ENCODE measurements at places on chromosomes 13 and 19. TPM values are rescaled to one million over a fixed set of nuclear protein-coding genes. Genes with fewer than 3 reads are reported as not detected.

DNA sequence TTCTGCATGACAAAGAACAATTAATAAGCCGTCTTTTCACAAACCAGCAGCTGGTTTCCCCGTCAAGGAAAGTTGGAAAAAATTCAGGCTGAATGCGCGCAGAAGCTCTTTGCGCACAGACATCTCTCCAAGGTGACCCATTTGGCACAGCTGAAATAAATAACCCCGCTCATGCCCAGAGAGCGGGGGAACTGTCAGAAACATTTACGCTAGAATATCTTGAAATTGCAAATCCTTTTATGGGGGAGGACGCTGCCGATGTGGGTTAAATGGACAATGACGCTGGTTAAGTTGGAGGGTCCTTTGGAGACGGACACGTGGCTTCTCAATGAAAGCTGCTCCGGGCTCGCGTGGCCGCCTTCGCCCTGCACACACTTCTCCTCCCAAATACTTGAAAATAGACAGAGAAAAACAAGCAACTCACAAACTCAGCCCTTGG lies 30.6 kb downstream of the GSX1 start:
- H3K27ac ChIP-seq: no peak overlapping the region
- peaks cover 19% of the 10 kb centered on the region for H3K27me3 ChIP-seq
- DNase-seq: no peak
- no peak overlapping the region for H3K4me3 ChIP-seq
- no peaks in the 10 kb centered on the region for H3K36me3 ChIP-seq

DNA sequence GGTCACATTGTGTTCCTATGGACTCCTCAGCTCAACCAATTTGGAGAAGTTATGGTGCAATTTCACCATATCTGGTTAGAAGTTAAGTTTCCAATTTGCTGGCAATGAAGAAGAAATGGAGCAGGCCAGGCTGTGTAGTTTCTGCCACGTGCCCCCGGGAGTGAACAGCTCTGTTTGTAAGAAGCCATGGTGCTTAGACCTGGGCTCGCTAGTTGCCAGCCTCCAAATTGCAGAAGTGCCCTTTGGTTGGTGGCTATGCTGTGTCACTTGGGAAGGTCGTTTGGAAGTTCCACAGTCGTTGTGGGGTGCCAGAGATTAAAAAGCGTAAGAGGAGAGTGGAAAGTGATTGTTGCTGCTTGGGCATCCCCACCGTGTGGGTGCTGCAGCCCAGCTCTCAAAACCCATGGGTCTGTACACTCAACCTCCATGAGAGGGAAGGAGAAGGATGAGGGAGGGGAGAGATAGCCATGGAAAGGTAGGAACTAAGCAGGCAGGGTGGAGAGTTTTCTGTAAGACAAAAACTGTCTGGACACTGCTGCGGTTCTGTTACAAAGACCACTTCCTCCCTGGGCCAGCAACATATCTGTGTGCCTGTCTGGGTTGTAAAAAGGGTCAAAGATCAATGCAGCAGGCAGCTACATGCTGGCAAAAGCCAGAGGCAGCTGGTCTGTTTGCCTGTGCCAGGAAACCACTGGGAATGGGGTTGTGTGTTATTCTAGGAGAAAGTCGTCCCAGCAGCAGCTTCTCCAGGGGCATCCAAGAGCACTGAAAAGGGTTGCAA lies 10.8 kb downstream of the ALOX5AP start:
- H3K27ac ChIP-seq: no peak overlapping the region
- H3K27me3 ChIP-seq: no peaks in the 10 kb centered on the region
- H3K36me3 ChIP-seq: peaks cover 2% of the 10 kb centered on the region
- no peak for DNase-seq
- no peak overlapping the region for H3K4me3 ChIP-seq

GRCh38 chr19:36986131-36986530 lies 70.0 kb downstream of the ZNF568 start:
- no peak overlapping the region for H3K4me3 ChIP-seq
- no peak for DNase-seq
- H3K27me3 ChIP-seq: no peaks in the 10 kb centered on the region
- no peak overlapping the region for H3K27ac ChIP-seq

GRCh38 chr19:49155005-49155819 lies at the start of gene HRC:
Gene HRC (minus strand): TSS chr19:49155396. CDS start chr19:49155237, 159 bp downstream.
- no peak within 1 kb of the TSS for H3K27ac ChIP-seq
- H3K27me3 ChIP-seq: peaks cover 12% of the 10 kb centered on the region
- no peak within 1 kb of the TSS for H3K4me3 ChIP-seq
- peaks cover 26% of the 10 kb centered on the region for H3K4me1 ChIP-seq
- no peak for DNase-seq
- H3K36me3 ChIP-seq: no peaks in the 10 kb centered on the region

- no peaks in the 10 kb centered on the region for H3K4me1 ChIP-seq
- H3K4me3 ChIP-seq: no peak overlapping the region
- no peaks in the 10 kb centered on the region for H3K36me3 ChIP-seq
- no peak for DNase-seq
- H3K27ac ChIP-seq: no peak overlapping the region
Measured at GRCh38 chr13:109749365-109749764, 37.0 kb downstream of the IRS2 start.

DNA sequence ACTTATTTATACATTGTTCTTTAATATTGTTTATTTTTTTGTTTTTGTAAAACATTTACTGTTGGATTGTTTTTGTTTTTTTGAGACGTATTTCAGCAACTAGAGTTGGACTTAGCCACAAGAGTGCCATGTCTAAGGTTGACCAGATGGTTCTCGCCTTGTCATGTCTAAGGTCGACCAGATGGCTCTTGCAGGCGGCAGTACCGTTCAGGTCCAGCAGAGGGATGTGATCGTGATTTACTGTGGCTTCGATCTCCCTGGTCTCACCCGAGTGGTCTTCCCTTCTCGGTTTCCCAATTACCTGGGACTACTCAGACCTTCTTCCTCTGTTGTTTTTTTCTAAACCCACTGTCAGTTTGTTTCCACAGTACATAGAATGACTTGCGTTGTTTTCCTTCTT lies 1438.6 kb downstream of the UQCRFS1 start:
- H3K36me3 ChIP-seq: no peaks in the 10 kb centered on the region
- no peak overlapping the region for H3K4me3 ChIP-seq
- H3K4me1 ChIP-seq: no peaks in the 10 kb centered on the region
- no peak for DNase-seq

DNA sequence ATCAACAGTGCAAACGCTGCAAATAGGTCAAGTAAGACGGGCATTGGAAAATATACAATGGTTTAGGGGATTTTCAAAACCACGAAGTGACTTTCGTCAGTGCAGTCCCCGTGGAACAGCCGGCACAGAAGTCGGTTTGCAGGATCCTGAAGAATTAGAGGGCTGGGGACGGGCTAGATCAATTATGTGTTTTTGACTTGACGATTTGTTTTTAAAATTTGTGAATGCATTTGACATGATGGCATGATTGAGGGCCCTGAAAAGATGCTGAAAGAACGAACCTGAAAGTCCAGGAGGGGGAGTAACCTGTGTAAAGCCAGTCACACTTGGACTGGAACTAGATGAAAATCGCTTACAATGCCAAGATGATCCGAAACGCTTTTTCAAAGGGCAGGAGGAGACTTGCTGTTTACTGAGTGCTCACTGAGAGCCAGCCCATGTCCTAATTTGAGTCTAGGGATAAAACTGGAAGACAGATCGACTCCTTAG lies 8.9 kb upstream of the DGKH start:
- H3K4me1 ChIP-seq: peaks cover 19% of the 10 kb centered on the region
- H3K27ac ChIP-seq: peak overlapping the region; percentile 48
- no peaks in the 10 kb centered on the region for H3K36me3 ChIP-seq
- no peak for DNase-seq

DNA sequence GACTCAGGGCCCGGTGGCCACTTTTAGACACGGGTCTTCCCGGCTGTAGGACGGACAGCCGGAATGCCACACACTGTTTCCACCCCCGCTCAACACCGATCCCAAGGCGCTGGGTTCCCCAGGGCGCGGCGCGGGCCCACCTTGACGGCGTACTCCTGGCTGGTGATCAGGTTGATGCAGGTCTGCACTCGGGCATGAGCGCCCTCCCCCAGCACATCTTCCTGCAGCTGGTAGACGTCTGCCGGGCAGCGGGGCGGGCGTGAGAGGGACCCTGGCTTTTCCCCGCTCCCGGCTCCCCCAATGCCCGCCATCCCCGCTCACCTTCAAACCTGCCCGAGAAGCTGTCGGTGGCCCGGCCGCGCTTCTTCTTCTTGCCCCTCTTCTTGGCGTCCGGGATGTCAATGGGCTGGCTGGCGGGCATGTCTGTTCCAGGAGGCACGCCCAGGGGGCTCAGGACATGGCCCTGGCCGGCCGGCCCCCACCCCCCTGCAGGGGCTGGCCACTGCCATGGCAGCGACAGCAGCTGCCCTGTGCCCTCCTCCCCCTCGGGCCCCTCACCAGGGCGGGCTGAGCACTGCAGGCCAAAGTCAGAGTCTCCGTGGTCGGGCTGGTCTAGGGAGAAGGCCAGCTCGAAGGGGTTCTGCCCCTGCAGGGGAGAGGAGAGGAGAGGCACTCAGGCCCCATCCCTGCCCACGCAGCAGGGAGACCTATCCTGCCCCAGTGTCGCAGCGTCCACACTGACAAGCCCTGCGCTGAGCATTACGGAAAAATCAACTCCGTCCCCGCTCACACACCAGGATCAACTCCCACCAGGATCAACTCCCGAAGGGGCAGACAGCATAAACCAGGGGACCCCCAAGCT lies 4.8 kb downstream of the MKNK2 start:
- peaks cover 51% of the 10 kb centered on the region for H3K36me3 ChIP-seq
- H3K27me3 ChIP-seq: no peaks in the 10 kb centered on the region
- H3K4me3 ChIP-seq: no peak overlapping the region
- no peak overlapping the region for H3K27ac ChIP-seq
- peaks cover 85% of the 10 kb centered on the region for H3K4me1 ChIP-seq
- no peak for DNase-seq

DNA sequence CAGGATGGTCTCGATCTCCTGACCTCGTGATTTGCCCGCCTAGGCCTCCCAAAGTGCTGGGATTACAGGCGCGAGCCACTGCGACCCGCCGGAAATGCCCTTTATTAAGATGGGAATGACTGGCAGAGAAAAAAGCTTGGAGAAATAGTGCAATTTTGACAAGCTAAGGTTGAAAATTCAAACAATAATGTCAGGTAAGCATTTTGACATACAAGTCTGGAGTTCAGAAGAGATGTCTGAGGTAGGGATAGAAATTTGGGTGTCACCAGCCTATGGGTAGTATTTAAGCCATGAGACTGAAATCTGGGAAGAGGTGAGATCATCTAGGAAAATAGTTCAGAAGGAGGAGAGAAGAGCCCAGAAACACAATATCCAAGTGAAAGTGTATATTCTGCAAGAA lies 17.1 kb upstream of the PAN3 start:
- DNase-seq: no peak
- no peak overlapping the region for H3K4me3 ChIP-seq
- peaks cover 3% of the 10 kb centered on the region for H3K4me1 ChIP-seq
- no peaks in the 10 kb centered on the region for H3K36me3 ChIP-seq

DNA sequence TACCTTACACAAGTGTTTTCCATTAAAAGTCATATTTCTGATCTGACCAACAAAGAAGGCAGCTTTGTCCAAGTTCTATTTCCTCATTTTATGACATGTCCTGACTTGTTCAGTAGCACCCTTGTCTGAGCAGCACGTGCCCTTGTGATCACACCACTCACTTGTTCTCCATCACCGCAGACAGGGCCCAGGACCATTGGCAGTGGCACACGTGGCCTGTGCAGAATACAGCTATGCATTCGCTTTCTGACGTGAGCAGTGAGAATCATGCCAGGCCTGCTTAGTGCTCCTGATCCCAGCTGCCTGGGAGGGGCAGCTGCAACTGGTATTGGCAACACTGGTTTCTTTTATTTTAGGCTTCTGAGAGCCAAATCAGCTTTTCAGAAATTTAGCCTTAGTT lies 134.2 kb downstream of the FRY start:
- no peak overlapping the region for H3K27ac ChIP-seq

DNA sequence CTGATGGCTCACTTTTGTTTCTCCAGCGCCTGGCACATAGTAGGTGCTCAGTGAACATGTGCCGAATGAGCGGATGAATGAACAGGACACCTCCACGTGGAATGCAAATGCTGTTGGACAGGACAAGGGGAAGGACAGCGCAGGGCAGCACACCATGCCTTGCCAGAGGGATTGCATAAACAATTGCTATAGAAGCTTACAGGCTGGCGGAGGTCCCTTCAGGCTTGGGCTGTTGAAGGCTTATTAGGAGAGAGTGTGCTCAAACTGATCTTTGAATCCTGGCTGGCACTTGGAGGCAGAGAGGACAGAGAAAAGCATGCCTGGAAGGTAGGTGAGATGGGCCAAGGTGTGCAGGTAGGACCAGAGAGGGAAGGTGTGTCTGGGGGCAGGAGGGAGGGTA lies 35.9 kb upstream of the ZNF536 start:
- H3K4me1 ChIP-seq: no peaks in the 10 kb centered on the region
- H3K27me3 ChIP-seq: no peaks in the 10 kb centered on the region

- H3K4me1 ChIP-seq: no peaks in the 10 kb centered on the region
- H3K27me3 ChIP-seq: no peaks in the 10 kb centered on the region
- DNase-seq: no peak
- no peak overlapping the region for H3K27ac ChIP-seq
- H3K36me3 ChIP-seq: no peaks in the 10 kb centered on the region
Measured at GRCh38 chr13:36355632-36356031, 9.4 kb upstream of the SPART start.

DNA sequence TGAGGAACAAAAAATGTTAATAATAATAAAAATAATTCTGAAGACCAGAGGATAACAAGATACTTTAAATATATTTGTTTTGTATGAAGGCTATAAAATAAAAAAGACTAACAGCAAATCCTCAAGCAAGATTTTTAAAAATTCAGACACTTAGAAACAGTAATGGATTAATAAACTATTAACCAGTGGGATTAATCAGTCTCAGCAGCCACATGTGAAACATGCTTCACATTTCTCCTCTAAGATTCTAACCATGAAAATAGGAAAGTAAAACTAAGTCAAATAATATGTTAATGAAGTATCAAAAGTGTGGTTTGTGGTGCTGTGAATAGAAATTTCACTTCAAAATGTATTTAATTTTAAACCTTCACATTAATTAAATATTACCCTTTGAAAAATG lies 57.4 kb downstream of the KCNRG start:
- peaks cover 7% of the 10 kb centered on the region for H3K4me1 ChIP-seq
- no peak for DNase-seq
- H3K4me3 ChIP-seq: no peak overlapping the region
- no peak overlapping the region for H3K27ac ChIP-seq
- H3K36me3 ChIP-seq: peaks cover 5% of the 10 kb centered on the region

GRCh38 chr13:79648191-79648590 lies 167.2 kb downstream of the NDFIP2 start:
- H3K27me3 ChIP-seq: no peaks in the 10 kb centered on the region
- no peaks in the 10 kb centered on the region for H3K36me3 ChIP-seq
- no peak overlapping the region for H3K27ac ChIP-seq
- no peak for DNase-seq

- no peak overlapping the region for H3K4me3 ChIP-seq
- DNase-seq: no peak
- no peaks in the 10 kb centered on the region for H3K4me1 ChIP-seq
- H3K27me3 ChIP-seq: no peaks in the 10 kb centered on the region
- no peaks in the 10 kb centered on the region for H3K36me3 ChIP-seq
Measured at GRCh38 chr13:107960301-107960700, 255.0 kb downstream of the LIG4 start.

The CGB2 gene
- not detected for total RNA-seq

The CBLC gene
- total RNA-seq: not detected

The KIR2DL3 gene
- total RNA-seq: 57.3 TPM

The DNMT1 gene
- 323 TPM for total RNA-seq

The CYP2B6 gene
- not detected for total RNA-seq

All from natural killer cell (primary cell).